ENCODE measurements at places on chromosomes 7 and 10.

DNA sequence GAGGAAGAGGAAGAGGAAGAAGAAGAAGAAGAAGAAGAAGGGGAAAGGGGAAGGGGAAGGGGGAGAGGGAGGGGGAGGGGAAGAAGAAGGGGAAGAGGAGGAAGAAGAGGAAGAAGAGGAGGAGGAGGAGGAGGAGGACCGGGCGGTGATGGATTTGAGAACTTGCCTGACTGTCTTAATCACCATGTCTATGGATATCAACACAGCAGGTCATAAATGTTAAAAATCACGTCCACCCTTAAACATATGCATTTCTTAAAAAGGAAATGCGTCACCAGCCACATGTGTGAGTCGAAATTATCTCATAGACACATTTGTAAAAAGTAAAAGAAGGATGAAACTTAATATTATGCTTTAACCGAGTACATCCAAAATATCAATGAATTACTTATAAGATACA, 42.1 kb upstream of the INSIG1 start:
- no peak for DNase-seq

DNA sequence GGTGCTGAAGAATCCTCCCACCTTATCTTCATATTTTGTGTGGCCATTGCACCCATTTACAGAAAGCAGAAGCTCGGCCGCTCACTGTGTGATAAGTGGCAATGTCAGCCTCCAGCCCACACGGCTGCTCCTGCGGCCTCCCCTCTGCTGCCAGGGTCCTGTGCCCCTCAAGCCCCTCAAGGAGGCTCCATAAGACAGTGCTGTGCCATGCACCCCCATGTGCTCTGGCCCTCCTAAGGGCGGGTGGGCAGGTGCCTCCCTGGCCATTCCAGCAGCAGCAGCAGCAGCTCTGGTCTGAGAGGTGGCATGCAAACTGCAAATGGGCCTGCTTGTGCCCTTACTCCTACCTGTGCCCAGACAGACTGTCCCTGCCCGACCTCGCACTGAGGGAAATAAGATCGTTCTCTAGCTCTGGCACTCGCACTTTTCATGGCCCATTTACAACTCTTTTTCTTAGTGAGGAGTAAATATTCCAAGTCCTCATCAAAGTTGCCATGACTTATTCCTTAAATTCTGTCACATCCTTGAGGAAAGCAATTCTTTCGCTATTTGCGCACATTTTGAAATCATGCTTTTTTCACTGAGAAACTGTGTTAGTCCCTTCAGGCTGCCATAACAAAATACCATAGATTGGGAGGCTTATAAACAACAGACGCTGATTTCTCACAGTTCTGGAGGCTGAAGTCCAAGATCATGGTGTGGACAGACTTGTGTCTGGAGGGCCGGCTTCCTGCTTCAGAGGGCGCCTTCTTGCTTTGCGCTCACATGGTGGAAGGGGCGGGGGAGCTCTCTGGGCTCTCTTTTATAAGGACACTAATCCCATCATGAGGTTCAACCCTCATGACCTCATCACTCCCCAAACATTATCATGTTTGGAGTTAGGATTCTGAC, 187.8 kb downstream of the COBL start:
- peak; percentile 24 for DNase-seq

- DNase-seq: no peak
These were observed 2.6 kb upstream of the CAV1 start for GRCh38 chr7:116522247-116522646.

DNA sequence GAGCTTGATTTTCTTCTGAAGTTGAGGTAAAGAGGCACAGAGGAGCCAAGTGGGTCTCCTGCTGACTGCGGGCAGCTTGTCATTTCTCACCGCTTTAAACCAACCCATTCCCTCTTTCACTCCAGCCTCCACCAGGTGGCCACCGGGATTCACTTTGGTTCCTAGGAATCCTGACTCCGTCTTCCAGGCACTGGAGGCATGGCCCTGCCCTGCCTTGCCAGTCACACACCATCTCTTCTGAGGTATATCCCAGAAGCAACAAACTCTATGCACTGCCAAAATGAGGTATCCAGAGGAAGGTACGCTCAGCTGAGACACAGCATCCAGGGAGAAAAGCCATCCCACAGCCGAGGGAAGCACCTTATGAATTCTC, 280.8 kb downstream of the TNS3 start:
- DNase-seq: no peak

DNA sequence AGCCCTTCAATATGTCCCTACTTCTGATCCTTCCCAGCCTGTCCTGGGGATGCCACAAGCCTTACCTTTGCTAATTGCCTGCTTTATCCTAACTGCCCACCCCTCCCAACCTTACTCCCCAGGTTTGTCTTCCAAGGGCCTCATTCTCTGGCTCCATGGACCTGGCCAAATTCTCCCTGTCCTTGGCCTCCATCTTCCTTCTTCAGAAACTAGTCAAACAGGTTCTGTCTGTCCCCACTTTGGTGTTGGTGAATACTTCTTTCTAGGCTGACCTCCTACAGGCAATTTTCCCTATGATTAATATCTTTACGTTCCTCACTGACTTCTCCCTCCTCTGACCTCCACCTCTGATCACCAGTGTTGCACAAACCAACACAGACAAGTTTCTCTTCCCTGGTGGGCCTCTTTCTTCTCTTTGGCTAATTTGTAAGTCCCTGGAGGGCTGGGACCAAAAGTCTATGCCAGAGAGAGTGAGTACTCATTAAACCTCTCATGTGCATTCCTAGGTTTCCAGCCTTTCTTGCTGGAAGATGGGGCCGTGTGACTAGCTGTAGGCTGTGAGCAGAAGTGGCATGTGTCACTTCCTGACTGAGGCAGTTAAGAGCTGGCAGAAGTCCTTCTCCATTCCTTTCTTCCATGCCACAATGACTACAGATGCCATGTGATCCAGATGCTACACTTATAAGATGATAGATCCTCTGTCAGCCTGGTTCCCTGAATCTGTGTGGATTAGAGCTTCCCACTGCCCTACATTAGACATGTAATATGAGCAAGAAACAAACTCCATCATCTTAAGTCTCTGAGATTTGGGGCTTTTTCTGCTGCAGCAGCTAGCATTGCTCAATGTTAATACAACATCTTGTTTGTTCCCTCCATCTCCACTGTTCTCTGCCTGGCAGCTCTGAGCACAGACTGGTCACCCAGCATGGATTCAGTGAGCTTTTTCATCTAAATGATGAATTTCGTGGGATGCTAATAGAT, 382.7 kb downstream of the RPS24 start:
- no peak for DNase-seq

DNA sequence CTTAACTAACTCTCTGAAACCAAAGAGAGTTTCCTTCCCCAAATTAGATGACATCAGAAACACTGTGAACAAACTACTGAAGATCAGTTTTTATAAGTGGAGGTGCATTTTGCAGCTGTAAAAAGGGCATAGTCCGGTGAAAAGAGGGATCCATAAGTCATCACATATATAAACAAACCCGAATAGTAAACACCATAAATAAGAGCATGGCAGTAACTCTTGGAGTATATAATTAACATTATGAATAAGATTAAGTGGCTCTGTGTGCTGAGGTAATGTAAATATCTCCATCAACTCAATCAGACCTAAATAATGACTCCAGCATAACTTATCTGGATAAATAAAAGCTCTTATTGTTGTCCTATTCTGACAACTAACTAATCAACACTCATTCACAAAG, 43.0 kb upstream of the SHTN1 start:
- no peak for DNase-seq

GRCh38 chr7:134594877-134595276, 46.0 kb downstream of the AKR1B15 start:
- no peak for DNase-seq

DNA sequence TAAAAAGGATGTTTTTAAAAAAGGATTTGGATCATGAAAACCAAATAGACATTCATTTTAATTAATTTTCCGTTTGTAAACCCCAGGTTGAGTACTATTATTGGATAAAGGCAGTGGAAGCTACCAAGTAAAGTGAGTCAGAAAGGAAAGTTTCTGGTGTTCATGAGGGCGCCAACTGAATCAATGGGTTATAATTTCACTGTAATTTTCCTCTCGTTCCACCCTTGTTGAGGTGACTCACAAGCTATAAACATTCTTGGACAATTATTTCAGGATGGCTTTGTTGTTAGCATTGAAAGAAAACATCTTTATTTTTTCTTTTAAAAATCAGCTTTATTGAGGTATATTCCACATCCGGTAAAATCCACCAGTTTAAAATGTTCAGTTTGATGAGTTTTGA, 5.1 kb upstream of the FAM133B start:
- DNase-seq: no peak

DNA sequence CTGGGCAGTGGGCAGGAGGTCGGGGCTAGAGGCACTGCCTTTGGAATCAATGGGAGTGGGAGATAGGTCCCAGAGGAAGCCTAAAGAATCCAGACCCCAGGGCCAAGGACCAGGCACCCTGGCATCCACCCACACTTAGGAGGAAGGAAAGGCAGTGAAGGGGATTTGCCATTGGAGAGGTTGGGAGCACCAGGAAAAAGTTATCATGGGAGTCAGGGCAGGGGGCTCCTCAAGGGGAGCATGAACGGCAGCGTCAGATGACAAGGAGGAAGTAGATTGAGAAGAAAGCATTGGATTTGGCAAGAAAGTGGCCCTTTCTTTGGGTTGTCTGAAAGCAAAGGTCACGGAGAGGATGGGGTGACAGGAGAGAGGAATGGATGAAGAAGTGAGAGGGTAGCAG, 142.8 kb downstream of the ADAM12 start:
- DNase-seq: no peak

- DNase-seq: no peak
These were observed 9.7 kb upstream of the MKRN1 start for GRCh38 chr7:140489026-140489359.

- DNase-seq: no peak
These were observed 81.4 kb upstream of the SHH start for GRCh38 chr7:155893664-155894063.

DNA sequence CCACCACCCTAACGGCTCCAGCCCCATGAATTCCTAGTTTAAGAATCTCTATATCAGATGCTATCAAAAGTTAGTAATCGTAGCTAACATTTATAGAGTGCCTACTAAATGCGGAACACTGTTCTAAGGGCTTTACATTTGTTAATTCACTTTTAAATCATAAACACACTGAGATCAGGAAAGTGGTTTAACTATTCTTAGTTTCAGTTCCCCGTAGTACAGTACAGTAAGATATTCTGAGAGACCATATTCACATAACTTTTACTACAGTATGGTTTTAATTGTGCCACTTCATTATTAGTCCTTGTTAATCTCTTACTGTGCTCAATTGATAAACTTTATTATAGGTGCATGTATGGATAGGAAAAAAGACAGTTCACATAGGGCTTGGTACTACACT, 22.5 kb downstream of the SYPL1 start:
- no peak for DNase-seq

GRCh38 chr10:79268742-79269141, 78.5 kb upstream of the PPIF start:
- no peak for DNase-seq

DNA sequence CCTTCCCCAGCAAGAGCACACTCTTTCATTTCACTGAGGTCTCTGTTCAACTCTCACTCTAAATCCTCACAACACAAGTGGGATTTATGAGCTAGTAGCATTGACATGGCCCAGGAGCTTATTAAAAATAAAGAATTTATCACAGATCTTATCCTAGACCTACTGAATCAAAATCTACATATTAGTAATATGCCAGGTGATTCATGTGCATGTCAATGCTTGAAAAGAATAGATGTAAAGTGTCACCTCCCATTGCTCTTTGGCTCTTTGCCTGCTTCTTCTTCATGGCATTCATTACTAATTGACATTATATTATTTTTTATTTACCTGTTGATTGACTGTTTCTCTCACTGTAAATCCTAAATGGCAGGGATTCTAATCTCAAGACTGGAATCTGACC, 459.2 kb upstream of the LRRTM3 start:
- no peak for DNase-seq

GRCh38 chr7:128843938-128844621, 13.9 kb downstream of the FLNC start:
- DNase-seq: no peak

GRCh38 chr7:79820387-79820786, 314.2 kb upstream of the GNAI1 start:
- DNase-seq: no peak

GRCh38 chr7:85186083-85186520, 754 bp downstream of the SEMA3D start:
- no peak for DNase-seq

DNA sequence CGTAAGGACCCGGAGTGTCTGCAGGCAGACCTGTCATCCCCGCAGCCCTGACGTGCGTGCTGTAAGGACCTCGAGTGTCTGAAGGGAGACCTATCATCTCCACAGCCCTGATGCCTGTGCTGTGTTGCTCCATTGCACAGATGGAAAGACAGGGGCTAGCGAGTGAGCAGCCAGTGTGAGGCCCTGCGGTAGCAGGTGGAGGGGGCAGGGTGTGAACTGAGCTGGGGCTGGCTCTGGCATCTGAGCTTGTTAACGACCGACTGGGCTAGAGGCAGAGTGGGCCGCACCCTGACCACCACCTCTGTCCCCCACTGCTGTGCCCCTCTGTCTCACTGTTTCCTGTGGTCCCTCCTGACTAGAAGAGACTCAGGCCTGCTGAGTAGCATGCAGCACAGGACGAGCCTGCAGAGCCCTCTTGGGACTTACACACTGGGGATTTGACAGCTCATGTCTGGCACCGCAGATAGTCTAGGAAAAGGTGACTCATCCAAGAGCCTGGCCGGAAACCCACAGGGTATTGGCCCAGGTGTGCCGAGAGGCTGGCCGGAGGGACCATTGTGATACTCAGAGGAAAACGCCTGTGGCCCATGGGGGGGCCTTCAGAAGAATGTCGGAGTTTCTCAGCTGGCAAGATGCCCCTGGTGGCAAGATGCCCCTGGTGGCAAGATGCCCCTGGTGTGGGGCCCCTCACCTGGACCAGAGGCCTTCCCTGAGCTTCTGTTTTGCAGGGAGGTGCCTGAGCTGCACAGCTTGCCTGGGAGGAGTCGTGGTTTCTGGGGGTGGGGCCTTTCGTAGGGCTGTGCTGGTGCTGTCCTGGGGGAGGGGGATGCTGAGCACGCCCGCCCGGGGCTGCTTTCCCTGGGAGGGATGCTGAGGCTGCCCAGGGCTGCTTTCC, 34.3 kb downstream of the INPP5A start:
- DNase-seq: peak; percentile 83

GRCh38 chr10:6036861-6037321, 25.3 kb downstream of the IL2RA start:
- peak; percentile 60 for DNase-seq

DNA sequence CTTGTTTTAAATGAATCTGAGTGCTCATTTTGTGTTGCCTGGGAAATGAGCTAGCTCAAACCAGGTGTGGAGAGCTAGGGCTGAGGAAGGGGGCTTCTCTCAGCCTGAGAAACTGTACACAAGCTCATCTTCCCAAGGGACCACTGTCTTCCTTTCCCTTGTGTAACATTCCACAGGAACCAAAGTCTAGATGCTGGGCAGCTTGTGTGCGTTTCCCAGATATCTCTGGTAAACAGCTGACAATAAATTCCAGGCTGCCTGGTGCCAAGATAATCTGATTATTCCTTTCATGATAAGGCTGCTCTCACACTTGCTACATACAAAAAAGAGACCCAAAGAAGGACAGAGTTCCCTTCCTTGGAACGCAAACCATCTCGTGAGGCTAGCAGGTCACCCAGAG, 33.1 kb upstream of the MKLN1 start:
- DNase-seq: no peak

GRCh38 chr10:106268000-106268399, 896.5 kb downstream of the SORCS1 start:
- no peak for DNase-seq

GRCh38 chr7:65225422-65226006, 148.1 kb upstream of the ZNF92 start:
- no peak for DNase-seq

- DNase-seq: no peak
These were observed 162.5 kb downstream of the SNX10 start for GRCh38 chr7:26454180-26454579.

Measured in activated CD8-positive, alpha-beta memory T cell treated with anti-CD3 and anti-CD28 coated beads for 24 hours (primary cell).